ENCODE measurements at places on chromosomes 7 and 10.

DNA sequence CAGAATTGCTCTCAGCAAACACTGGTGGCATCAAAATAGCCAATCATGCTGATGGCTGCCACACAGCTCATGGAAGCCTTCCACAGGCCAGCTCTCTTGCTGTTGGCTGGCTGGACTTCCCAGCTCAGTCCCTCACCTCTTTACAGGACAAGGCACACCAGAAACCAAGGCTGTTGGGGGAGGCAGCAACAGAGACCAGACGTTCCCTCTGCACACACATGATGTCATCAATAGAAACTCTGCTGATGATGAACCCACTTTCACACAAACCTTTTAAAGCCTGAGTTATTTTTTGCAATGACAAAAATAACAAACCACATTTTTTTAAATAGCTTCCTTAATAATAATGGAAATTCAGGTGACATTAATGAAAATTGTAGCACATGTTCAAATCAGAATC is 300.9 kb upstream of the C7orf33 start:
- DNase-seq: no peak

DNA sequence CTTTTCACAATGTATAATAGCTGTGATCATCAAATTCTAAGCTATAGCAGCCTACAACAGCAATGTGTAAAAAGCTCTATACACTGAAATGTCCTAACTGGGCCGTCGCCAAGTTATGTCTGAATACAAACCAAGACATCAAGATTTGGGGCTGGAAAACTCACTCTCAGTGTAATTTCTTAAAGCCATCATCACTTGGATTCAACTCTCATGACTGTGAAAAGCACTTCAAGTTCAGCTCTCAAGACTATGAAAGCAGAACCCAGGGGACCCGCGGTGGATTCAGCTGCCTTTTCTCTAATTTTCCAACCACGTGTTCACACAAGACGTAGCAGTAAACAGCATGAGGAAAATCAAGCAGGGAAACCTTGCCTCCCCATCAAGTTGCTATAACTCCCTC is 15.8 kb upstream of the ZNRF2 start:
- DNase-seq: no peak

DNA sequence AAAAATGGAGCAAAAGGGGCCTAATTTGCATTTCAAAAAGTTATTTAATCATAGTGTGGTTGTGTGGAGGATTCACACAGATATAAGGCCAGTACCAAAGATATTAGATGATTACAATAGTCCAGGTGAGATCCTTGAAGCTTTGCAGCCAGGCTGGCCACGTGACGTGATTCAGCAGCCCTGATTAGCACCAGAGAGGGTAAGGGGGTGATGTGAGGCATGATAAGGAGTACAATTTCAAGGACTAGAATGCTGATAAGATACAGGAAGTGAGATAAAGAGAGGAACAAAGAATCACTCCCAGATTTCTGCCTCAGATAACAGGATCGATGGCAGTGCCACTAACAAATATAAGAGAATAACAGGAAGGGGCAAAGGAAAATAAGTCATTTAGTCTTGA is 108.4 kb upstream of the PALS2 start:
- no peak for DNase-seq

DNA sequence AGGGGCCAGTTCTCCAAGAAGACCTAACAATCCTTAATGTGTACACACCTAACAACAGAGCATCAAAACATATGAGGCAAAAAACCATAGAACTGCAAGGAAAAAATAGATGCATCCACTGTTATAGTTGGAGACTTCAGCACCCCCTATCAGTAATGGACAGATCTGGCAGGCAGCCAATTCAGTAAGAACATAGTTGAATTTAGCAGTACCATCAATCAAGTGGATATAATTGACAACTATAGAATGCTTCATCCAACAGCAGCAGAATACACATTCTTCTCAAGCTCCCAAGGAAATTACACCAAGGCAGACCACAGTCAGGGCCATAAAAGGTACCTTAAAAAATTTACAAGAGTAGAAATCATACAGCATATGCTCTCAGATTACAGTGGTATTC is 42.2 kb downstream of the POLL start:
- no peak for DNase-seq

DNA sequence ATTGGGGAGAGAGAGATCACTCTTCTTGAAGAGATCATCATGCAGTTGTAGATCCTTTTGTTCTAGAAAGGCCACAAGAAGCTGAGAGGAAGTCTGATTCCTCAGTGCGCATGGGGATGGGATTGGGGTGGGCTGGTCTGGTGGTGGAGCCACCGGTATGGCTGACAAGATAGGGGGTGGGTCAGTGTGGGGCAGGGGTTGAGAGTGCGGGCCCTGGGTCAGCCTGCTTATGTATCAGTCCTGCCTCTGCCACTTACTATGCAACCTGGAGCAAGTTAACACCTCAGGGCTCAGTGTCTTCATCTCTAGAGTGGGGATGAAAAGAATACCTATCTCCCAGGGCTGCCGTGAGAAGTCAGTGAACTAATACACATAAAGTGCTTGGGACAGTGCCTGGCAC is 8.0 kb downstream of the SMARCD3 start:
- no peak for DNase-seq

GRCh38 chr7:5831196-5831595 is 49.4 kb upstream of the OCM start:
- no peak for DNase-seq

- no peak for DNase-seq
Observed at GRCh38 chr10:51246156-51246555, 171.9 kb downstream of the PRKG1 start.

DNA sequence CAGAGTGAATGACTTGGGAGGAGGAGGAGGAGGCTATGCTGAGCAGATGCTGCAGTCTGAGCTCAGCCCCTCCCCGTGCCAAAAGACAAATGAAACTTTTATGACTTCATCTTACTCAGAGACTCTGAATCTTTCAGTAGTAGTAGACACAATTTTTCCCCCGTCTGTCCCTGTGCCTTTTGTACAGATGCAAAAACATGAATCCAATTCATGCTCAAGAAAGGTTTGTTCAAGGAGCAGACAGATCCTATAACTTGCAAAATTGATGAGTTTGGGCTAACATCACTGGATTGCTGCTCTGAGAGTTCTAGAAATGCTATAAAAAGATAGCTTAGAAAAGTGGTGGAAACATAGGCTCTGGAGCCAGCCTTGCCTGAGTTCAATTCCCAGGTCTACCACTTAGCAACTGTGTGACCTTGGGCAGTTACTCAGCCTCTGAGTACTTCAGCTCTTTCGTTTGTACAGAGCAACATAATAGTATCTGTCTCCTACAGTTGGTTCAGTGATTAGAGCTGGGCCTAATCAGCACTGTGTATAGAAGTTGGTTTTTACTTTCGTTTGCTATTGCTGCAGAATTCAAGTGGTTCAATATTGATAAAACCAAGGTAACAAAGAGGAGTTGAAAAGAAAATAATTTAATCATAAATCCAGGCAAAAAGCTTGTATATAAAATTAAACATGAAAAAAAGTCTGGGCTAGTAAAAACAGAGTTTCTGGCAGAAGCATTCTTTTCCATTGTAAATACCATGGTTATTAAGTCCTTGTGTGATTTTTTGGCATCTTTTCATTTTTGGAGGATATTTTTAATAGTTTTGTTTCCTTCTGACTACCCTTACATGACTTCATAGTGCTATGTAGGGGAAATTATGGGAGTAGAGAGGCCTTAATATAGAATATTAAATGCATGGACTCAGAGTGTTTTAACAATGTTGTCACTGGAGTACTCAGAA is 174.2 kb upstream of the ZNF32 start:
- DNase-seq: peak; percentile 77

DNA sequence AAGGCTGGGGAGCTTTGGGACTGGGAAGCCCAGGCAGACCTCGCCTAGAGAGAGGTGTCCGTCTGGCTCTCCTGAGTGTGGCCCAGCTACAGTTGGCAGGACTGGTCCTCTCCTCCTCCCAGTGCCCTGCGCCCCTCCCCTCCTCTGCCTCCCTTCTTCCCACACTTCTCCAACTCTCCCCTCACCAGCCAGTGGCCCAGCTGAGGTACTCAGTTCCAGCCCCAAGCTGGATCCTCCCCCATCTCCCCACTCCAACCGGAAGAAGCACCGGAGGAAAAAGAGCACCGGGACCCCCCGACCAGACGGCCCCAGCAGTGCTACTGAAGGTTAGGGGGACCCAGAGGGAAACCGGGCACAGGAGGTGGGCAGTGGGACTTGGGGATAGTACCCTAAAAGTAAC is 27.7 kb downstream of the GBX1 start:
- DNase-seq: no peak

DNA sequence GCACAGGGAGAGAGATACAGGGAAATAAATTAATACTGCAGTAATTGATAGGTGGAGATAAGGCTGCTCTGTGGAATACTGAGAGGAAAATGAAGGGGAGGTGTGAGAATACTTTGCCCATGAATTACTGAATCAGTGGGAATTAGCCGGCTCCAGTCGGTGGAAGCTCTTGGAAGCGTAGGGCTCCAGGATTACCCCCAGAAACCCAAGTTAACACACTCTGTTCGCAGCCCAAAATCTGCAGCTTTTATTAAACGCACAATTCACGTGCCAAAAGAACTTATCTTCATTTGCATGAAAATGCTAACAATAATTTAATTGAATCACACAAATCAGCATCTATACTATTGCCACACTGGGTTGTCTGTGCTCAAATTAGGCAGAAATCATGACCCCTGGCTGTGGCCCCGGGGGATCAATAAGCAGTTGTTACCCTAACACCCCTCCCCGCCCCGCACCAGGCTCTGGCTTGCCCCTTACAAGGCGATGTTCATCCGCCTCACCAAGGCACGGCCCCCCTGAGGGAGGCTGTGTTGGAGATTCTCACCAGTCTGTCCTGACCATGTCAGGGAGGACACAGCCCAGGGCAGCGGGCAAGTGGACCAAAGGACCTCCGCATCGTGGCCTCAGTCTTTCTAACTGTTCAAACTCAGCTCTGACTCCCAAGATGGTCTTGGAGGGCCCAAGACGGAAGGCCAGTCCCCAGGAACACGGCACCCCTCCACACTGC is 48.4 kb upstream of the MGMT start:
- DNase-seq: no peak

DNA sequence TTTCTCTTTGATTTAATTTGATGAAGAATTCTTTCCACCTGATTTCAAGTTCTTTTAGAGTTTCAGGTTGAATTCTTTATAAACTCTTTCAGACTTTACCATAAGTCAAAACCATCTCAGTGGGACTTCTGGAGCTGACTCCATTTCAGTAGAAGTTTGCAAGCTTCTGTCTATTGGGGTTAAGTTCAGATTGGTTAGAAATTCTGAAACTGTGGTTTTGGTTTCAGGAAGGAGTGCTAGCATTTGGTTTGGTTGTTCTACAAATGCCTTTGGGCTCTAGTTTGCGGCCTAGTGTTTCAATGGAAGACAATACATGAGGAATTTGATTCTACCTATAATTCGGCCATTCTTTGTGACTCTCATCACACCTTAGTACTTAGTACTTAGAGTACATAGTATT is 176.8 kb upstream of the RHOBTB1 start:
- no peak for DNase-seq
